ENCODE measurements at places on chromosomes 3 and 15.
A peak's percentile ranks its signal among the peaks of the same experiment; 100 is the strongest.

GRCh38 chr3:171556574-171557145, 96.5 kb upstream of the TNIK start:
- peak; percentile 15 for DNase-seq

DNA sequence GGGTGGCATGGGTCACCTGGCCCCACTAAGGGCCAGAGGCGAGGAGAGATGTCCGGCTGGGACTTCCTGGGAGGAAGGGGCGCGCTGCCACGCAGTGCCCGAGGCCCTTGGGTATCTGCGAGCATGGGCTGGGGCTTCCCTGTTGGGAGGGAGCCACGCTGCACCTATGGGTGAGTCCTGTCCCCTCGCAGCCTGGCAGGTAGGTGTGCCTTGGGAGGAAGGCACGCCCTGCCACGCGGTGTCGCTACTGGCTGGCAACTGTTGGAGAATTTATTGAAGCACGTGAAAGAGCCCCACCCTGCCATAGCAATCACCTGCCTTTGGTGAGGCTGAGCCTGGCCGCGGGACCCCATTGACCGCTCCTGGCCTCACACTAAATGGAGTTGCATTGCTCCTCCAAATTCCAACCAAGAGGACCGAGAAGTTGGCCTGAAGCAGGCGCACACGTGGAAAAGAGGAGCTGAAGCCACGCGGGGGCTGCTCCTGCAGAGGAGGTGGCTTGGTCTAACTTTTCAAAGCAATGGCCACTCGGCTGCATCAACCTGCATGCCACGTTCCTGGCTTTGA, 134.2 kb downstream of the TJP1 start:
- DNase-seq, result no peak

- no peak for DNase-seq
Measured at GRCh38 chr3:170679190-170679589, 93.3 kb upstream of the SLC7A14 start.

- DNase-seq, result no peak
Measured at GRCh38 chr3:187906920-187907319, 161.7 kb upstream of the BCL6 start.

- DNase-seq, result no peak
Measured at GRCh38 chr3:172106037-172106954, 66.9 kb downstream of the FNDC3B start.

- no peak for DNase-seq
Measured at GRCh38 chr3:150038830-150039229, 68.1 kb upstream of the PFN2 start.

GRCh38 chr15:45242289-45242688, 9.7 kb upstream of the SLC28A2 start:
- no peak for DNase-seq

GRCh38 chr15:75606711-75607699, 18.5 kb downstream of the SNUPN start:
- peak; percentile 40 for DNase-seq

GRCh38 chr3:193780810-193781478, 187.9 kb downstream of the OPA1 start:
- peak; percentile 49 for DNase-seq

GRCh38 chr3:124916837-124917409, 17.6 kb downstream of the MUC13 start:
- DNase-seq, result no peak

GRCh38 chr3:104635872-104636580, 730.7 kb upstream of the ALCAM start:
- no peak for DNase-seq

DNA sequence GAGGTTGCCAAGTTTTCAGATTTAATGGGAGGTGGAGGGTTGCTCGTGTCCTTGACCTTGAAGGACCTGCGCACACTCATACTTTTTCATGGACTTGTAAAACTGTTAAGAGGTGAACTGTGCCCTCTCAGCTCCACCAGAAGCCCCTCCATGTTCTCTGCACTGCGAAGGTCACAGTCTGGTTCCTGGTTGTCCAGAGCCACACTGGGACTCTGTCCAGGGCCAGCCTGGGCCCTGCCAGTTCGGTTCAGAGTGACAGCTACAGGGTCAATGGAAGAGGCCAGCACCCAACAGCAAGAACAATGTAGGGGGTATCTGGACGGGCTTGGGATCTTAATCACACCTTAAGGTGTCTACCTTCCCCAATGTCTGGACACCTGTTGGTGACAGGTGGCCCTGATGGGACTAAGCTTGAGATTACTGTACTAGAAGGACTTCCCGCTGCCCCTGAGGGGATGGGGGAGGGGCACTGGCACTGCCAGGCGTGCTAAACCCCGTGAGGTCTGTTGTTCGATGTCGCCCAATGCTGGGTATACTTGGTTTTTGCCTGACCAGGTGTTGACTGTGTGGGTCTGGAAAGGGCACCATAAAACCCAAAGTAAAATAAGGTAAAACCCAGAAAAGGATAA, 34.7 kb downstream of the GRK7 start:
- no peak for DNase-seq

DNA sequence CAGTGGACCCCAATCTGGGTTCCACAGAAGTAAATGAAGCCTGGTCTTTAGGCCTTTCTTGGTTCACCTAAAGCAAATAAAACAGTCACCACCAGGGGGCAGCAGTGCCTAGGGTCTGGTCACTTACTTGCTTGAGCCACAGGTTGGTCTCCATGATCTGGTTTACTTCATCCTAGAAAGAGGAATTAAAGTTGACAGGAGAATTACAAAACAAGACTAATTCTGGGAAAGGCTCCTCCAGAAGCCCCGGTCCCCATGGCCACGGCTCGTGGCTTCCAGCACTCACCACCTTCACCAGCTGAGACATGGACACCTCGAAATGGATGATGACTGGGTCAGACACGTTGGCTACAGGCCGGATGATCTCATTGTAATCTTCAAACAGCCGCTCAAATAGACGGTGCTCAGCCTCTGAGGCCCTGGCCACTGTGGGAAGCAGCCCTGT, 2.3 kb downstream of the CHRNA3 start:
- DNase-seq, result peak; percentile 92

DNA sequence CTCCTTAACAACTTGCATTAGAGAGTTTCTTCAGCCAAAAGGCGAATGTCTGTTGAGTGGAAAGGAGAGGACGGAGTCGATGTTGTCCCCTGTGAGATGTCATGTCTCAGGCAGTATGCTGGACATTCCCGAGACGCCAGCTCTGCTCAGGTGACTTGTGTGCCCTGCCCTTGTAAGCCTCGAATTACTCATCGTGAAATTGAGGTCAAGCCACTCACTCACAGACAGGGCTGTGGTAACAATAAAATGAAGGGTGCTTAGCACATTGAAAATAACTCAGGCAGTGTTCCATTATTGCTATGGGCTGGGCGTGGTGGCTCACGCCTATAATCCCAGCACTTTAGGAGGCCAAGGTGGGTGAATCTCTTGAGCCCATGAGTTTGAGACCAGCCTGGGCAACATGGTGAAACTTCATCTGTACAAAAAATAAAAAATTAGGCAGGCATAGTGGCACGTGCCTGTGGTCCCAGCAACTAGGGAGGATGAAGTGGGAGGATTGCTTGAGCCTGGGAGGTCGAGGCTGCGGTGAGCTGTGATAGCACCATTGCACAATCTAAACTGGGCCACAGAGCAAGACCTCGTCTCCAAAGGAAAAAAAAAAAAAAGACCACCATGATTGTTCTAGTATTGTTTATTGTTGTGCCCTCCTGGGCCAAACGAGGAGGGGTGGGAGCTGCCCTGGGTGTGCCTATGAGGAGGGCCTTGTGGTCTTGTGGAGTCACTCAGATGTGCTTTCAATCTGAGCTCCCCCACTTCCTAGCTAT, 214.4 kb downstream of the THSD4 start:
- DNase-seq, result no peak

- no peak for DNase-seq
Measured at GRCh38 chr15:70378126-70379031, 280.7 kb upstream of the TLE3 start.

- peak; percentile 69 for DNase-seq
Measured at GRCh38 chr3:193572426-193572908, 17.8 kb upstream of the ATP13A4 start.

Measured in activated naive CD4-positive, alpha-beta T cell treated with anti-CD3 and anti-CD28 coated beads for 36 hours (primary cell).